Stimulated activated CD4-positive, alpha-beta T cell treated with anti-CD3 and anti-CD28 coated beads, Interleukin-15, amount 100 ng/mL, for 48 hours (primary cell): ENCODE measurements at places on chromosomes 5 and 9.
A peak's percentile ranks its signal among the peaks of the same experiment; 100 is the strongest.

- no peak for DNase-seq
Measured at GRCh38 chr5:135750506-135750905, 84.0 kb upstream of the SLC25A48 start.

DNA sequence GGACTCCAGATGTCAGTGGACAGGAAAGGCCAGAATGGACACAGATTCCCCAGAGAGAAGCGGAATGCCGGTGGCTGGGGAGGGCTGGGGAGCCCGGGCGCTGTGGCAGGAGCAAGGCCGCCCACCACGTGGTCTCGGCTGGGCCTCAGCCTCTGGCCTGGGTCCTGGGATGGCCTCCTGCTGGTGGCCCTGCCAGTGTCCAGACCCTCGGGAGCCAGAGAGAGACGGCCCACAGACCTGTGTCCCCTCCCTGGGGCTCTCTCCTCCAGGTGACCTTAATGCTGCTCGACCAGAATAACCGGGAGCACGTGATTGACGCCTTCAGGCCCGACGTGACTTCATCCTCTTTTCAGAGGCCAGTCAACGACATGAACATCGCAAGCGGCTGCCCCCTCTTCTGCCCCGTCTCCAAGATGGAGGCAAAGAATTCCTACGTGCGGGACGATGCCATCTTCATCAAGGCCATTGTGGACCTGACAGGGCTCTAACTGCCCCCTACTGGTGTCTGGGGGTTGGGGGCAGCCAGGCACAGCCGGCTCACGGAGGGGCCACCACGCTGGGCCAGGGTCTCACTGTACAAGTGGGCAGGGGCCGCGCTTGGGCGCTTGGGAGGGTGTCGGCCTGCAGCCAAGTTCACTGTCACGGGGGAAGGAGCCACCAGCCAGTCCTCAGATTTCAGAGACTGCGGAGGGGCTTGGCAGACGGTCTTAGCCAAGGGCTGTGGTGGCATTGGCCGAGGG, 19.0 kb downstream of the FBXW5 start:
- no peak for DNase-seq

GRCh38 chr5:36337597-36337996, 35.9 kb upstream of the RANBP3L start:
- DNase-seq = no peak

DNA sequence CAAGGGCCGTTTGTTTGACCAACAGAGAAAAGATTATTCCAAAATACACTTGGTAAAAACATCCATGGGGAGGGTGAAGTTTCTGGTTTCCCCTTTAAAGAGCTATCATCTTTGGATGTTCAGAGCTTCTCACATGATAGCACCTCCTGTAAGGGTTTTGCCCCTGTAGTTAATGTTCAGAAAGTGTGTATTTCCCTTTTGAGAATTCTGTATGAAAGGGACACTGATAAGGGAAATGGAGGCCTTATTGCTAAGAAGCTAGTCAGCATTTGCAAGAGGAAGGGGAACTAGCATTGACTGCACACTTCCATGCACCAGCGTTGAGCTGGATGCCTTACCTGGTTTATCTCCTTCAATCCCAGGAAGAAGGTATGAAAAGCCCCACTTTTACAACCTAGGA, 31.5 kb upstream of the C5orf58 start:
- no peak for DNase-seq

GRCh38 chr5:179331591-179332375, 13.5 kb downstream of the ADAMTS2 start:
- DNase-seq = no peak

GRCh38 chr9:37004424-37004935, 29.6 kb downstream of the PAX5 start:
- DNase-seq = no peak

DNA sequence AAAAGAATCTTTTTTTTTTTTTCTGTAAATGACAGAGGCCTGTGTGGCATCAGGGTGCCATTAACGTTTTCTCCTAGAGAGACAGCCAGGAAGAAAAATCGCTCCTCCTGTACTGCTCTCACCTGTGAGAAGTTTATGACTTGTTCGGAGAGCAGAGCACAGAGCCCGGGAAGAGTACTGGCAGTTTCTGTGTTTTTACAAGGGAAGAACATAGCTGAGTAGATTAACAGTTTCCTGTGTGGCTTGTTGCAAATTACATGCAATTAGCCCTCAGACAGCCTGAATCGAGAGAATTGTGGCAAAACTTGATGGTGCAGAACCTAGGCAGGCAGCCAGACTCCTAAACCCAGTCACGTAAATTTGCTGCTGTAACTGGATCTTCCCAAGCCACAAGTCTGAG, 32.1 kb downstream of the PRKACG start:
- DNase-seq = no peak

GRCh38 chr9:135468854-135469521, 10.6 kb upstream of the PPP1R26 start:
- peak; percentile 54 for DNase-seq
